Astrocyte (in vitro differentiated cells and primary cell): ENCODE measurements at places on chromosomes 16 and 17.

GRCh38 chr17:19299866-19300265, 62.7 kb downstream of the B9D1 start:
- no peak for DNase-seq

DNA sequence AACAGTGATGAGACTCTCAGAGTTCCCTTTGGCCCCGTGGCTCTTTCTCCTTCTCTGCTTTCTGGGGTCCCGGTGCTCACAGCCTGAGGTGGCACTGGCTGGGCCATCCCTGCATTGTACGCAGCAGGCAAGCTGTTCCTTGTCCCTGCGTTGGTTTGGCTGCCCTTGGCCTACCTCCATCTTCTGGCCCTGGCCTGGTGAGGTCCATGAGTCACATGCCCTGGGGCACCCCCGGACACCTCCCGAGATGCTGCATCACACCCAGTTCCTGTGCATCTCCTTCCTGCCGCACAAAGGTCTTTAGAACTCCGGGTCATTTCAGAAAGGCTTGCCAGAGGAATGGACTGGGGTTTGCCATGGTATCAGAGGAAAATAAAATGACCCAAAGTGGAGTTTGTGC, 9.5 kb downstream of the SULT1A2 start:
- no peak for DNase-seq

GRCh38 chr17:40457964-40458791, 14.9 kb downstream of the IGFBP4 start:
- DNase-seq, result peak; percentile 85

- DNase-seq, result no peak
Measured at GRCh38 chr17:73588301-73588846, 55.9 kb downstream of the SDK2 start.

GRCh38 chr16:2178321-2179106, 17.9 kb downstream of the CASKIN1 start:
- no peak for DNase-seq

- peak; percentile 16 for DNase-seq
Measured at GRCh38 chr16:70688246-70688742, 2.4 kb upstream of the MTSS2 start.

DNA sequence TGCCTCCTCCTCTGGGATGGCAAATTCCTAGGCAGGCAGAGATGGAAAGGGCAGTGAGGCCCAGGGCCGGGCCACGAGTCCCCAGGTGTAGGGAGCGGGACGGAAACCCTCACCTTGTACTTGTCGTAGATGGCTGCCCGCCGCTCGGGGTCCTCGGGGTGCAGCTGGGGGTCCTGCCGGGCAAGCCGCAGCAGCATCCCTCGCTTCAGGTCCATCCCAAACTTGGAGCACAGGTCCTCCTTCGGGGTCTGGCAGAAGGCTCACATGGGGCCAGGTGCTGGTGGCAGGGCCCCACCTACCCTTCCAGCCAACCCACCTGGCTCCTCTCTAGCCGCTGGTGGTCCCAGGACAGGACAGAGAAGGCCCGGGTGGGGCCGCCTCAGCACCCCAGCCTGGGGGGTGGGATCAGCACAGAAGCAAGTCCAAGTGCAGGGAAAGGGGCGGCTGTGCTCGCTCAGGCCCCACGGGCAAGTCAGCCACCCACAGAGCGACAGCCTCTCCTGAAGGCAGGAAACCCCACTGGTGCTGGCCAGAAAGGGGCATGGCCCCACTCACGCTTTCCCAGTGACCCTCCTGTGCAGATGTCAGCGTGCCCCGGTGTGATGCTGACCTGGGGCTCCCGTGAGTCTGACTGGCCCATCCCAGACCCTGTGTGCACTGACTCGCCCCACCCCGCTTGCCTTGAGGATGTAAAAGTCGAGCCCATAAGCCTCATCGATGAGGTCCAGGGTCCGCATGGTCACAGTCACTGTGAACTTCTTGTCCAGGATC, 1.8 kb downstream of the MRPL28 start:
- no peak for DNase-seq

DNA sequence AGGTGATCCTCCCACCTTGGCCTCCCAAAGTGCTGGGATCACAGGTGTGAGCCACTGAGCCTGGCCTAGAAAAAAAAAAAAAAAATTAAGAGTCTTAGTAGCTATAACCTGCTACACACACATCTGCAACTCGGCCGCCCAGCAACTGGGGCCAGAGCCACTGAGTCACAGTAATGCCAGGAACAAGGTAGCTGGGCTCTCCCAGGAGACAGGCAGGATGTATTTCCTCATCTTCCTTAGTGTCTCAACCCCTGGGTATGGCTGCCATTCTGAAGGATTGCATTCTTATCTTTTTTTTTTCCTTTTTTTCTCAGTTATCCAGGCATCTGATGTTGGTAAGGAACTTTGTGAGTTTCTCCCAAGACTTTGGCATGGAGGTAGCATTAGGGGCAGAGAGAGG, 7.1 kb upstream of the PSMD3 start:
- DNase-seq, result no peak
